Articular chondrocyte of knee joint (primary cell): ENCODE measurements at places on chromosomes 11 and 22. TPM values are rescaled to one million over a fixed set of nuclear protein-coding genes. Genes with fewer than 3 reads are reported as not detected.

Gene SCGB2A2
- total RNA-seq, result not detected in 2 replicates

Gene MRGPRF
- 26.2 and 43.4 TPM in 2 replicates for total RNA-seq

Gene ANGPTL5
- total RNA-seq, result 60.3 and 110 TPM in 2 replicates

Gene ARHGAP20
- 9.8 and 10.3 TPM in 2 replicates for total RNA-seq

Gene OR8G1
- total RNA-seq, result 0.43 TPM in 1 of 2 replicates, not detected in the other

Gene ANKK1
- 0.11 TPM in 1 of 2 replicates, not detected in the other for total RNA-seq

Gene NLRP10
- total RNA-seq, result 11.2 and 12.0 TPM in 2 replicates

Gene CFAP300
- total RNA-seq, result 11.0 and 16.2 TPM in 2 replicates

Gene ENTHD1
- under 0.01 TPM in 1 of 2 replicates, not detected in the other for total RNA-seq

Gene CSNK2A3
- 2.7 and 5.1 TPM in 2 replicates for total RNA-seq

Gene LRRC55
- not detected in 2 replicates for total RNA-seq

Gene RIMBP3C
- under 0.01 and 0.32 TPM in 2 replicates for total RNA-seq

Gene RAPSN
- 0.11 TPM in 1 of 2 replicates, not detected in the other for total RNA-seq

Gene DBX1
- not detected in 2 replicates for total RNA-seq

Gene GCAT
- total RNA-seq, result 18.9 and 23.9 TPM in 2 replicates

Gene CD3D
- total RNA-seq, result not detected in 2 replicates

Gene CACNA1I
- under 0.01 TPM in 2 replicates for total RNA-seq

Gene IGLL1
- total RNA-seq, result not detected in 2 replicates

Gene RCN1
- 271 and 311 TPM in 2 replicates for total RNA-seq

Gene OR5M10
- not detected in 2 replicates for total RNA-seq

Gene KMT5B
- total RNA-seq, result 27.4 and 31.6 TPM in 2 replicates

Gene STX3
- total RNA-seq, result 16.8 and 19.2 TPM in 2 replicates

Gene C11orf97
- not detected in 2 replicates for total RNA-seq

Gene HMBS
- 5.5 and 8.8 TPM in 2 replicates for total RNA-seq

Gene RPLP2
- 175 and 207 TPM in 2 replicates for total RNA-seq
